ENCODE measurements at places on chromosomes 3 and 15.

DNA sequence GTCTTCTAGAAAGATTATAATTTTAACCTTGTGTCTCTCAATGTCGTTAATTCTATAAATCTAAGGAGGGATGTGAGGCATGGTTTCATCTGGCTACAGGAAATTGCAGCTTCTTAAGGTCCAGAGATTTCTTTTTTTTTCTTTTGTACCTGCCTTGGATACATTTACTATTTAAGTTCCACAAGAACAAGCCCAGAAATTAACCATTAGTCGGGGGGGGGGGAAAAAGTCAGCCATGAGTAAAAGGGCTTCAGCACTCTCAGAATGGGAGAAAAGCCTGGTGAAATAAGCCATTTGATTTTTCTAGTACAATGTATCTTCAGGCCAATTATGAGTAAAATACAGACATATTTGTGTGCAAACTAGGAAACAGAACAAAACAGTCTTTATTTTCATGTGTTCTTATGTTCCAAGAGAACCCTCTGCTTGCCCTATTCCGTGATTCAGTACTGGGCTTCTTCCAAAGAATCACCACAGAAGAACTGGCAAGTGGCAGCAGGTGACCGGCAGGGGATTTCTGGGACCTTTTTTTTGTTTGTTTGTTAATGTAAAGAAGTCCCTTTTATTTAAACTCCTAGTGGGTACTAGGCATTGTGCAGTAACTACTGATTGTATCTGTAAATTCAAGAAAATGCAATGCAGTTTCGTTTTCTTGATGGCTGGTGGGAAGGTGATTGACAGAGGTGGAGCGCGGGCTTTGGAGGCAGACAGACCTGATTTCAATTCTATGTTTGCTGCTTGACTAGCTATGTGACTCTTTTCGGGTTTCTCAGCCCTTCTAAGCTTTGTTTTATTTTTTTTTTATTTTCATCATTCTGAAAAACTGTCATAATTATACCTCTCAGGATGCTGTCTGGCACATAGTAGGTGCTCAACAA, 82.5 kb downstream of the PEX5L start:
- no peak for DNase-seq

DNA sequence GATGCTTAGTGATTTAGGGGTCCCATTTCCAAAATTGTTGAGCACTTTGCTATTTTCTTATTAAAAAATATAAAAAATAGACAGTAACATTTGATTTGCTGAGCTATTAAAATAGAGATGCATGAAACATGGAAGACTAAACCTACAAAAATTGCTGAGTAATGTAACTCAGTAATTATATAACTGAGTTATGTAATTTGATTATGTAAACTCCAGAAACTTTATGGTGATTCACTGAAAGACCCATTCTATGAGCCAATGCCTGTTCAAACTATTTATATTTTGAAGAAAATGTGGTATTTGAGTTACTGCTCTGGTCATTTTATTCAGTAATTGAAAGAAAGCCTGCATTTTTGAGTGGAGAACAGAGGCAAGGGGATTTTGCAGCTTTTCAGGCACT, 1221.5 kb upstream of the ALCAM start:
- no peak for DNase-seq

DNA sequence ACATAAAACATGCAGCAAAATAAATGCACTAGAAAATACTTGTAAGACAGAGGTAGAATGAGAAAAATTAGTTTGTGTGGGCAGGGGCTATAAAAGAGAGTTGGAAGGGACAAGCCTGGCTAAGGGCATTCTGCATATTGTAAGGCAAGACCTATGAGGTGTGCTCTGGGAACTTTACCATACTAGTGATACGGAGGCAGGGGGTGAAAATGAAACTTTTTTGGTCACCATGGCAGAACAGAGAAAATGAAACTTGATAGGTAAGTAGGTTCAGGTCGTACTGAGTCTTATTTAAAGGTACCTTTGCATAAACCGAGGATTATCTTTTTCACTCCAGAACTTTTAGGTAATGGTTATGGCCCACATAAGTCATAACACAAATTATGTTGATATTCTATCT, 74.7 kb upstream of the ACKR4 start:
- DNase-seq, result no peak

GRCh38 chr3:14377838-14378169, 24.6 kb upstream of the SLC6A6 start:
- DNase-seq, result peak; percentile 95

GRCh38 chr3:157876556-157876955, 229.7 kb downstream of the SHOX2 start:
- DNase-seq, result no peak

DNA sequence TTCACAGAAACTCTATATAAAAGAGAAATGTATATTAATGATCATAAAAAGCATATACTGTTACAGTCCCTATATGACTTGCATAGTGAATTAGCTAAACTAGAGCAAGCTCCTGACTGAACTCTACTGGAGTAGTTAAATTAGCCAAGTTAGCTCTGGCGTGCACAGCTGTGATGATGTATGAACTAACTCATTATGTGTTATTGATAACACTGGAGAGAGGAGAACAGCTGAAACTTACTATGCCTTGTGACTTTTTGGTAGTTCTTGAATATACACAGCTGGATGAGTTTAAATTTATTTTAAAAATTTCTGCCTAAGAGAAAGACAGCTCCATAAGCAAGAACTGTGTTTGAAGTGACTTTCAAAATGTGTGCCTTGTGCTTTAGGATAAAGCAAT, 8.1 kb downstream of the TIPARP start:
- DNase-seq, result no peak

Data from HL-60 (cell line).